ENCODE measurements at places on chromosomes 5 and 9.

DNA sequence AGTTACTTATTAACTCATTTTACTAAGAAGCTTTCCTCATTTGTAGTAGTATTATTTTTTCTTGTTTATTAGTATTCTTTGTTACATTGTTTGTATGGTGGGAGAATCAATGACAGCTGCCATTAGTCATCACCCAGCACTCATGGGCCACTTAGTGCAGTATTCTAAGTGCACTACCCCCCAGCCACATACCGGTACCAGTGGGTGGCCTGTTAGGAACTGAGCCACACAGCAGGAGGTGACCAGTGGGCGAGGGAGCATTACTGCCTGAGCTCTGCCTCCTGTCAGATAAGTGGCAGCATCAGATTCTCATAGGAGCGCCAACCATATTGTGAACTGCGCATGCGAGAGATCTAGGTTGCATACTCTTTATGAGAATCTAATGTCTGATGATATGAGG is 24.2 kb upstream of the CAMLG start:
- no peak for DNase-seq

DNA sequence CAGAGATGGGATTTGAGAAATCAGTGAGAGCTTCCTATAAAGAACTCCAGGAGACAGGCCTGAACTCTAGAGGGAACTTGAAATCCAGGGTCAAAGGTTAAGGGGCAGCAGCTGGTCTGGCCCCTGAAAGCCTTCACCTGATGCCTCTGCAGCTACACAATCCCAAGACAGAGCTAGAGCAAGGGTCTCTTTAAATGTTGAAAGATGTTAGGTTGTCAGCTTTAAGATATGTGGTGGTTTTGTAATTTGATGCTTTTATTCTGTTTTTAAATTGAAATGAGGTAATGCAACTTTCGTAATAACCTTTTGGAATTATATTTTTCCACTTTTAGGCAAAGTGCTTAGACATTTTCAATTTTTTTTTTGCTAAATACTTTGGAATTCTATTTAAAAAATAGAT is 2.4 kb downstream of the SOWAHA start:
- DNase-seq: no peak

DNA sequence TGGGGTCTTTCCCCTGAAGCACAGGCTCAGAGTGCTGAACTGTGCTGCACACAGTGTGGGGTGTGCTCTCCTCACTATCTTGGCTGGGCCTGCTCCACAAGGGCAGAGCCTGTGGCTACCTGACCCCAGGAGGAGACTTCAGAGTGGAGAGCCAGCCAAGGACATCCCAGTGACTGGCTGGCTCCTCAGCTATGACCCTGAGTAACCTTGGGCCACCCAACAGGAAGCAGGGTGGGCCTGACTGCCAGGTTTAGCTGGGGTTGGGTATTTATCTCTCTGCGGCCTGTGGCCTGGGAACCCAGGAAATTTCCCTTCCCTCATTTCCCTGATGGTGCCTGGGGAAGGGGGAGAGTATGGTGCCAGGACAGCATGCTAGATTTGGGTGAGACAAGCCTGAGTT is 2.1 kb upstream of the EEIG1 start:
- no peak for DNase-seq

GRCh38 chr5:149828161-149829011 is 98.3 kb downstream of the PPARGC1B start:
- peak; percentile 91 for DNase-seq

GRCh38 chr5:151095341-151096000 is 14.6 kb upstream of the TNIP1 start:
- no peak for DNase-seq

GRCh38 chr5:64973215-64973614 is 204.5 kb downstream of the CWC27 start:
- DNase-seq: no peak

DNA sequence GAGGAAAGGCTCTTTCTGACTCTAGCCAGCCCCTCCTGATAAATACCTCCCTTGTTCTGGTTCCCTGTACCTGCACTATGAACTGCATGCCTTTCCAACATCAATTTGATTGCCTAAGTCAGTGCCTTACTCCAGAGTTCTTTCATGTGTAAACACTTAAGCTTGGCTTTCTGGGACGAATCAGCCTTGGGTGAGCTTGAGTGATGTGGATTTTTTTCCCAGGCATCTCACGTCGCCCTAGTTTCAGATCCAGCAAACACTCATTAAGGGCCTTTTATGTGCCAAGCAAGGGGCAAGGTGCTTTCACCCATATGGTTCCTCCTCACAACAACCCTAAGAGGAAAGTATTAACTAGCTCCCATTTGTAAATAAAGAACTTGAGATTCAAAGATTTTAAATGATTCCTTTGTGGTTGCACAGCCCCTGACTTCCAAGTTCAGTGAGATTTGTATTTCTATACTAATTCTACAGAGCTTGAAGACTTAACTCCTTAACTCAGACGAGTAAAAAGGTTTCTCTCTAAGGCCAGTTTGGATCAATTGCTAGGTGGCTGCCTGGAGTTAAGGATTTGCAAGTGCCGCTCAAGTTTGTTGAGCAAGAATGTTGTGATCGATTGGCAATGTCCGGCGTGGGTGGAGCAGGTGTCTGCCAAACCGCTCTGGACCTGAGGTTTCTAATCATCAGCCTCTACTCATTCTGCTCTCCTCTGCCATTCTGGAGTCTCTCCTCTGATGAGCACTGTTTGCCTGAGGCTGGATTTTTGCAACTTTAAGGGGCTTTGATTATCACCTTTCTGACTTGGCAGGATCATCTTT is 20.2 kb upstream of the TJP2 start:
- DNase-seq: no peak

GRCh38 chr9:117180896-117181445 is 233.9 kb downstream of the ASTN2 start:
- DNase-seq: no peak

GRCh38 chr5:180624587-180624986 is 24.8 kb downstream of the FLT4 start:
- no peak for DNase-seq

DNA sequence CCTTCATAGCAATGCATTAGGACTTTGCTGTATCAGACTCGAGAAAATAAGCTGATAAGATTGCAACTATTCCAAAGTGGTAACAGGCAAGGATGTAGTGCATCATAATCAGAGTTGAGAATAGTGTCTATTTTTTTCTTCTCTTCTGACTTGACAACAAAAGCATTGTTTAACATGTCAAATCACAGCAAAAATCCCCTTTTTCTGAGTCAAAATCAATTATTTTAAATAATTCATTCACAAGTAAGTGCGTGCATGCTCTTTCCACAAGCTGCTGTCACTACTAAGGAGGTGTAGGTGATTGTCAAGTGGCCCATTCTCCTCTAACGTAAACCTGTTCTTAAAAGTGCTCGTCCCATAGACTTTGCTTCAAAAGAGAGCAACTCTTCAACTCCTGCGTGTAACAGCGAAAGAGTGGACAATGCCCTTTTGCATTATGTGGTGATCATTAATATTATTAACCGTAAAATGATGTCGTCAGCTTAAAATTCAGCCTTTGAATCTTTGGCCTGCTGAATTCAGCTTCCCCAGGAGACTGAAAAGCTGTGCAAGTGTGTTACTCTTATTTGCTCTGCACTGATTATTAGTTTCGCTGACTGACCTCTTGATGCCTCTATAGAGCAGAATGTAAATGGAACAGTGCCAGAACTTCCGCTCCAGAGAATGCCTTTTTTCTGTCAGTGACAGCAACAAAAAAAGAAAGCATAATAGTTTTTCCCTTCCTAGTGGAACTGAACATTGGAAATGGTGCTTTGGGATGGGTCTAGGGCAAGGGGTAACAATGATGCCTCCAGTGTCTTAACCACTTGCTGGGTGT is 680.8 kb upstream of the SEMA6A start:
- DNase-seq: no peak

GRCh38 chr9:89522261-89522958 is 24.5 kb upstream of the SEMA4D start:
- DNase-seq: peak; percentile 23

- no peak for DNase-seq
Measured at GRCh38 chr9:108845507-108845906, 10.3 kb downstream of the ACTL7B start.

- no peak for DNase-seq
Measured at GRCh38 chr5:87768190-87768589, 355.5 kb upstream of the CCNH start.

DNA sequence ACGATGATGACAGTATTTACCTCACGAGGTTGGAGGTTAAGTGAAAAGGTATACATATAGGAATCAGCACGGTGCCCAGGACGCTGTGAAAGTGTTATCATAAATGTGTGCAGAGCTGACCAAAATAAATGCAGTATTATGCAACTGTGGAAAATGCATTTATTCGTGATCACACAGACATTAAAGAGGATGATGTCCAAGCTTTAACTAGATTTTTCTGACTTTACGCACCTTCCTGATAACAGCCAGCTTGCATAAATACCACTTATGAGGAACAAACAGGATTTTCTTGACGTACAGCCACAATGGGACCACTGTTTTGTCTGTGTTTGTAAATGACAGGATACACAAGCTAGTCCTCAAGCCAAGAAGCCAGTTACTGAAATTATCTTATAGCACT is 71.4 kb upstream of the ATP10B start:
- no peak for DNase-seq

DNA sequence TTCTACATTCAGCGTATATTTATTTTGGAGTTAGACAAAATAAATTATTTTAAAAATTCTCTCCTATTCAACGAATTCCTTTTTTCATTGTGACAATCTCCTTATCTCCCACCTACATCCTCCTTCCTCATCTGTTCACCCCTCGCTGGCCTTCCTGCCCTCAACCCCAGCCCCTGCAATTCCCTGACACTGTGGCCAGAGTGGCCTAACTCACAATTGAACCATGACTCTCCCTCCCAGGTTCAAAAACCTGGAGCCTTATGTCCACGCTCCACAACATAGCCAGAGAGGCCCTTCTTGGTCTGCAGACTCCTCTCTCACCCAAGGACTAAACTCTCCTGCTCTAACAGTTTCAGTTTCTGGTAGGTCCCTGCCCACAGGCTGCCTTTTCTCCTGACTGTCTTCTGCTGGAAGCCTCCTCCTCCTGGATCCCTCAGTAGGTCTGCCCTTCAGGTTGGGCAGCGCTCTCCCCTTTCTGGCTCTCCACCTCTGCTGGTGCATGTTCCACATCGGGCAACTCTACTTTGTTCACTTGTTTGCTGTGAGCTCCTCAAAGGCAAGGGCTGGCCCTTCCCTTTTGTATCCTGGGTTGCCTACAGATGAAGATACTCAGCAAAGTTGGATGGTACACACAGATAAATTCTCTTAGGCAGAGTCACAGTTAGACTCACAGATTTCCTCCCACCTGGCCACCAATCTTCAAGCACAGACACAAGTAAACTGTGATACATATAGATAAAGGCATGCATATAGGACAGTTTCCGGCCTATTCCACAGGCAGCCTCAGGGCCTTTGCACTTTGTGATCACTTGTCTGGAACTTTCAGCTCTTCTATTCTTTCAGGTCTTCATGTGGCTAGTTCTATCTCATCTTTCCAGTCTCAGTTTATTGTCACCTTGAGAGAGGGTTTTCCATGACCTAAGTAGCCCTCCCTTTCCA is 19.8 kb upstream of the MYORG start:
- DNase-seq: no peak

- DNase-seq: no peak
Measured at GRCh38 chr5:55141945-55142690, 17.9 kb upstream of the GPX8 start.

DNA sequence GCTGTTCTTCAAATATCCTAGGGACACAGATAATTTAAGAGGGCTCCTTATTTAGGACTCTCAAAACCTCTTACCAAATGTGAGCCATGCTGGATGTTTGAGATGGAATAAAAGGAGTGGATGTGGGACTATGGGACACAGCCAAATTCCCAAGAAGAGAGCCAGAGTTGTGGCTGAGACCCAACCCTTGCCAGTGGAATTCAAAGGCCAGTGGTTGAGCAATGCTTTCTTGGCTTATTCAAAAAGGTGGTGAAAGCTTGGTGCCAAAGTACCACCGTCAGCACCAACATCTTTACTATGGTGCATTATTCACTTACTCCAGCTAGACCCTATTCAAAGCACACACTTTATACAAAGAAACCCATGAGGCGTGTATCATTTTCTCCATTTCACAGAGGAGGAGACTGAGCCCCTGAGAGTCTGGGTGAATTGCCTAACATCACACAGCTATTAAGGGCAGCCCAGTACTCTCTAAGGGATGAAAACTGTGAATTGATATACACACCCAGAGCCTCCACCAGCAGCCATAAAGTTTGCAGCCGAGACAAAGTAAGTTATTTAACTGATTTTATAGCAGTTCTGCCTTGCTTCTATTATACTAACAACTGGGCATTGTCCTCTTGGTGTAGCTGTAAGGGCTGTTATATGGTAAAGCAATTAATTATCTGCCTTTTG is 391.7 kb downstream of the ACTL7B start:
- DNase-seq: no peak

DNA sequence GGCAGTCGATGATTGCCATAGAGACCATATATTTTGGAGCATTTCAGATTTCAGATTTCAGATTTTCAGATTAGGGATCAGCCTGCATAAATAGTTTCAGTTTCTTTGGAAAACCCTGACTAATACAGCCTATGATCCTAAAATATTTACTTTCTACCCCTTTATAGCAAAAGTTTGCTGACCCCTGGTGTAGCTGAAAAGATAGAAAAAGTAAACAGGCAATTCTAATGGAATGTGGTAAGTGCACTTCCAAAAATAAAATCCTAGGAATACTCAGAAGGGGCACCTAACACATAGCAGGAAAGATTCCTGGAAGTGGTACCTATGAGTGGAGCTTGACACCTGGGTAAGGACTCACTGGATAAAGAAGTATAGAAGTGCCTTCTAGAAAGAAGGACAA is 34.5 kb downstream of the BAAT start:
- no peak for DNase-seq

DNA sequence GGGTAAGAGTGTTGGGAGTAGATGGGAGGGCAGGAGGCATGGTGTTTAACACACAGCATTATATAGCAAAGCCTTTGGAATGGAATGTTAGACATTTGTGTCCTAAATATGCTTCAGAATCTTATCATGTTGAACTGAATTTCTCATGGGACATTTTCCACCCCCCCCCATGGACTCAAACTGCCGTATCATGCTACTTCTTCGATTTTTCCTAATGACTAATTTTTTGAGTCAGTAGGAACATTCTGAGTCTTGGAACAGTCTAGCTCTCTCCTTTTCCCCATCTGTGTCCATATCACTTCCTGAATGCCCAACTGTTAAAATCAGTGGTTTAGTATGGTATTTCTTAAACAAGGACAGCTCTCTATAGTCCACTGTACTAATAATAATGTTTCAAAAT is 380.6 kb downstream of the TLE4 start:
- DNase-seq: no peak

- no peak for DNase-seq
Measured at GRCh38 chr5:61234019-61234418, 71.8 kb upstream of the SMIM15 start.

DNA sequence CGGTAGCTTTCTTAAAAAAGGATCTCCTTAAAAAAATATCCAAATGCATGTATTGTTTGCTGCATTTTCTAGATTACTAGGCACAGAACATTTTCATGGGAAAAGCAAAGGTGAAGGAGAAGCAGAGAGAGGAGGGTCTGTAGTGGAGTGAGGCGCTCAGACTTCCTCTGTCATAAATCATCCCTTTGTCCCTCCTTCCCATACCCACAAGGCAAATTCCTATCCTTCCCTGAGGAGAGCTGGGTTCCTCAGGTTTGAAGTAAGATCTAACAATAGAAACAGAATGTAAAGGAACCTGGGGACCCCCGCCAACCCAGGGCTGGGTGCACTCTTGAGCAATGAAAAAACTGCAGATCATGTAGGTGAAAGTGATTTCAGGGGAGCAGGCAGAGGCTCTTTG is 149.2 kb upstream of the ANKH start:
- DNase-seq: no peak

All from gastrocnemius medialis (tissue), 4 donors.